NCI-H524 treated with DMSO at 0.1 percent for 48 hours (cell line): ENCODE measurements at places on chromosomes 6 and 20.

GRCh38 chr20:33291830-33292355, 8.9 kb downstream of the BPIFB1 start:
- DNase-seq, result no peak

- no peak for DNase-seq
Measured at GRCh38 chr6:81144346-81144745, 608.1 kb downstream of the TENT5A start.

DNA sequence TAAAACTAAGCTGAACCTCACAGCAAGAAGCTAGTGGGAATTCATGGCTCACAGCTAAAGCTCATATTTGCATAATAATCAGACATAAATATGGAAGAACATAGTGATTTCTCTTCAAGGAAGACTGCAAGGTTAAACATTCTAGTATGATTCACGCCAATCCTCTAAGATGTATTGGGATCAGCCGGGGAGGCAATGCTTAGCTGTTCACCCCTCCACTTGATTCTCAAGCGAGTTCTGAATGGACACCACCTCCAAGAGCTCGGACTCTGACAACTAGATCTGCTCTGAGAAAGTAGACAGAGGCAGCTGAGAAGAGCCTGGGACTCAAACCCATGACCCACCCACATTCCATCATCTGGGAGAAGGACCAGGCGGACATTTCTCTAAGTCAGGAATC, 118.4 kb upstream of the EDN1 start:
- no peak for DNase-seq

DNA sequence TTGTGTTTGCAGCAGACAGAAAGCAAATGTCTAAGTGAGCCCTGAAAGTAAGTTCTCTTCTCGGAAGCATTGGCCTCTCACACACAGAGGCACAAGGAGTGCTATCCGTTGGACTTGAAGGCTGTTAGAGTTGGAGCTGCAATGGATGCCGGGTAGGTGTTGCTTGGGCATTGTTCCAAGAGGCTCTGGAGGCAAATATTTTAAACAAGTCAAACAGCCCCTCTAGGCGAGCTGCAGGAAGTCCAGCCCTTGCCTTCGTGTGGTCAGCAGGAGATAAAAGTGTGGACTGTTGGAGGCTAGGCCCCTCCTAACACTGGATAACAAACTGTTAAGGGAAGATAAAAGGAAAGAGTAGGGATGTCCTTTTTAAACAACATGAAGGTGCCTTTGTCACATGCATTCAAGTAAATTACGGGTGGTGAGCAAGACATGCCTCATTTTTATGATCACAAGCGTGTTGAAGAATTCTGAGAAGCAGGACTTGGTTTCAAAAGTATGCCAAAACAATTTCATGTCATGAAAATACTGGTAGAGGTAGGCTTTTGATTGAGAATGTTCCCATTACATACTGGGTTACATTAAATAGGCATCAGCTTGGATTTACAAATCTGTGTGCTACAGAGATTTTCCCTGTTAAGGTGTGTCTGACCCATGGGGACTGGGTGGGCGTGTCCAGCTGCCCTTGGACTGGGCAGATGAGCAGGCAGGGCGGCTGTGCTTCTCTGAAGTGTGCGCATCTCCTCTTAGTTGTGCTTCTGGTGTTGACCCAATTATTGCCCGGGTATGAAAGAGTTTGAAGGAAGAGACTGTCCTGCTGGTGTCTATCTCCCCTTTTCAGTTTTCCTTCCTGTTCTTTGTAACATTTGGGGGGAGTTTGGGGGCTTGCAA, 57.5 kb downstream of the RREB1 start:
- DNase-seq, result no peak

DNA sequence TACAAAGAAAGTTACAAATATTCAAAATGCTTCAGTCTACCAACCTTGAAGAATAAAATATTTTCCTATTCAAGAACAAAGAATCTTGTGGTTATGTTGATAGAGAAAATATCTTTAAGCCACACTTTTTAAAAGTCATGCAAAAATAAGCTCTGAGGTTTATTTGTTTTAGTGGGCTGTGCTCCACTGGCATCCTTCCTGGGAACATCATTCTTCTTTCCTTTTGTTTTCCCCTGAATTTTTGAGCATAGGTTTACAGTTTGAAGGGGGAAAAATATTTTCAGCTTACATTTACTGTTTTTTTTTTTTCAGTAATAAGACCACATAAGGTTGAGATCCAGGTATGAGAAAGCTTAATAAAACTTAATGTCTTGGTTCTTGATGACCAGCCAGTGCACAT, 72.0 kb upstream of the BACH2 start:
- DNase-seq, result no peak

DNA sequence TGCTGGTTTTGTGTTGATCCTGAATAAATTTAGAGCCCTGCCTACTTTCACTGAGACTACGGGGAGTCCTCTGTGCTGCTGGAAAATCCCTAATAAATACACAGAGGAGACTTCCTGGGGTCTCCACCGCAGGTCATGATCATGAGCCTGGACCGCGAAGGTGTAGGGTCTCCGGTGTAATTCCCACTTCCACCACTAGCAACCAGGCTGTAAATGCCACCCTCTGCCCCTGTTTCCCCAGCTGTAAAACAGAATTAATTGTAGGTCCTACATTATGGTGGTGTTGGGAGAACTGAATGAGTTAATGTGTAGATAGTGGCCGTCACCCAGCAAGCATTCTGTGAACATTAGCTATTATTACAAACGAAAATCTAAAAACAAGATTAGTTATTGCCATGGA, 191.6 kb upstream of the THBS2 start:
- DNase-seq, result no peak

DNA sequence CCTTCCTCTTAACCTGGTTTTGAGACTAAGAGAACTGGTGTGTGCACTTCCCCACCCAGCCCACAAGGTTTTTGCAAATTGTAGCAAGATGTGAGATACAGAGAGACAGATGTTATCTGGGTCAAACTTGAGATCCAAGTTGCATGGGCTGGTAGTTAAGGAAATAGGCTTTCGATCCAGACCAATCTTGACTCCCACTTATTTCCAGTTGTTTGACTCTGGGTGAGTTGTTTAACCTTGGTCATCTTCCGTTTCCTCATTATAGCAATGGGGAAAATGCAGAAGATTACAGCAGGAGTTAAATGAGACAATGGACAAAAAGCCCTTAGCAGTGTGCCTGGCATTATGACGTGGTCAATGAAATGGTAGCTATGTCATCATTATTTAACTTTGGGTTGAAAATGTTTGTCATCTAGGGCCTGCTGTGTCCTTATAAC, 1.7 kb downstream of the SNX21 start:
- DNase-seq, result no peak

- no peak for DNase-seq
Measured at GRCh38 chr6:15246217-15246665, 372 bp downstream of the JARID2 start.

DNA sequence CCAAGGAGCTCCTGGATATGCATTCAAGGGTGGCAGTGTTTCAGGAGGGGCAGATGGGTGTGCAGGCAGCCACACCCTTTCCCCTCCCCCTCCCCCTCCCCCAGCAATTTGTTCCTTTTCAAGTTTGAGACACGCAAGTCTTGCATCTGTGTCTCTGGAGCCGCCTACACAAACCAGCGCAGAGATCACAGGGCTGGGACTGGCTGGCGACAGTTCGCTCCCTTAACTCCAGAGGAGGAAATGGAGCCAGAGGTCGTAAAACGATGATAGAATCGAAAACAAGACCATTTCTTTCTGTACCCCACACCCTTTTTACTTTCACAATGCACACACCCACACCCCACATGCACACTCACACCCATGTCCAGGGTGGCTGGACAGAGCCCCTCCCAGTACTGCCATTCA, 163.1 kb downstream of the LY86 start:
- no peak for DNase-seq

- no peak for DNase-seq
Measured at GRCh38 chr6:85459224-85459901, 9.5 kb downstream of the NT5E start.

DNA sequence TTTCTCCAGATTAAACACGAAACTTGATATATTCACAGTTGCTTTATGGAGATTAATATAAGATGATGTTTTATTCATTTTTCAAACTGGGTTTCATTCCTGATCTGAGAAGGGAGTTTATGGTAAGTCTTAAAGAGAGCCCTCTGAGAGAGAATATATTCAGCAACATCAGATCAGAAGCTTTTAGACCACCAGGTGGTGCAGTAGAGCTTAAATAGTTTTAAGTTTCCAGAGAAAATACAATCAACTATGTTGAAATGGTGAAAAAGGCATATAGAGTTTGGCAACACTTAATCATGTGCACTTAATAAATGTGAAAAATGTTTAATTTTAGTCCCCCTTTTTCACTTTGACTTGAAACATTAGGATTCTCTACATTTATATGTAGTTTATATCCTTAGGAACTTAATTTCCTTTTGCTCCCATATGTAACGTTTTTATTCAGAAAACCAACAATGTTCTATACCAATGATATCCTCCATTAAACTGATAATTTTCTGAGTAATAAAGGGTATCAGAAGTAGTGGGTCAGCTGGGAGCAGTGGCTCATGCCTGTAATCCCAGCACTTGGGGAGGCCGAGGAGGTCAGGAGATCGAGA, 86.4 kb upstream of the CLDN20 start:
- DNase-seq, result peak; percentile 7

- DNase-seq, result no peak
Measured at GRCh38 chr6:388202-388903, 3.2 kb upstream of the IRF4 start.

- no peak for DNase-seq
Measured at GRCh38 chr6:124373386-124373785, 569.7 kb downstream of the NKAIN2 start.

DNA sequence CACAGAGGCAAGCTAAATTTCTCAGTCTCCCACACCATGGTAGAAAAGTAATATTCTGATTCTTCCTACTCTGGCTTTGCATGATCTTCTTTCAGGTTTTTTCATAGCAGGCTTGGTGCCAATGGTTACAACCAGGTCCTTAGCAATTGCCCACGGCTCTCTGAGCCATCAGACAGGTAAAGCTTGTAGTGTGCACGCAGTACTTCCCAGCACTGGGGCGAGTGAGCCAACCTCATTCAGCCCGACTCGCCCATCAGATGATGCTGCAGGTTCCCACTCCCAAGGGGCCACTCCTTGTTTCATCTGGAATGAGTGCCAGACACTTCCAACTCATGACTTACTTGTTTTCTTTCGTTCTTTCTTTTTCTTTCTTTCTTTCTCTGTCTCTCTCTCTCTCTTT, 78.3 kb downstream of the PERP start:
- DNase-seq, result no peak

- DNase-seq, result no peak
Measured at GRCh38 chr6:14986370-14986769, 259.5 kb upstream of the JARID2 start.
